ENCODE measurements at places on chromosomes 3 and 15.

GRCh38 chr15:52288051-52288942, 7.3 kb downstream of the MYO5C start:
- peaks cover 35% of the 10 kb centered on the region for H3K4me1 ChIP-seq
- H3K4me3 ChIP-seq: no peak overlapping the region
- DNase-seq: no peak
- H3K36me3 ChIP-seq: no peaks in the 10 kb centered on the region
- no peaks in the 10 kb centered on the region for H3K27me3 ChIP-seq
- no peak overlapping the region for H3K27ac ChIP-seq

DNA sequence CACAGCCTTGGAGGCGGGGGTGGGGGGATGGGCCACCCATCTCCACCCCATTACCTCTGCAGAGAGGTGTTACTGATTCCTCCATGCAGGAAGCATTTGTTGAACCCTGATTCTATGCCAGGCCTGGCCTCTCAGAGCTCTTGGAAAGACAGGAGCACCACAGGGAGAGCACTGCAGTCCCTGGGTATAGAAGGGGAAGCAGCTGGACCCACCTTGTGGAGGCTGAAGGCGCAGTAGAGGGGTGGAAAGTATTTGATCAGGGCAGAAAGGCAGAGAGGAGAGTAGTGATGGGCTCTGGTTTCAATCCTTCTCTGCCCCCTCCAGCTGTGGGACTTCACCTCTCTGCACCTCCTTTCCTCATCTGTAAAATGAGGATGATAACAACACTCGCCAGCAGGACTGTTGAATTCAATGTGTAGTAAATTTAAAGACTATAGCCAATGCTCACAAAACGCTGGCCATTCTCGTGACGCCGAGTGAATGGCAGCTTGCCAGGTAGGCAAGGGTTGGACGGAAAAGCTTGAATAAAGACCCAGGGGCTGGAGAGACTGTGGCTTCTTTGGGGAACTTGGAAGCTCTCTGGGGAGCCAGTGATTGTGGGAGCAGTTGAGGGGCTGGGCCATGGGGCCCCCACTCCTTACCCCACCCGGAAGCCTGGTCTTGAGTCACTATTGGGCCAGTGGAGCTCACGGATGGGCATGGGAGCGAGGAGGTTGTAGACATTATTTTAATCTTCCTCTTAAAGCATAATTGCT, 8.0 kb upstream of the CCDC33 start:
- no peaks in the 10 kb centered on the region for H3K4me1 ChIP-seq
- peaks cover 94% of the 10 kb centered on the region for H3K27me3 ChIP-seq
- H3K27ac ChIP-seq: no peak overlapping the region
- DNase-seq: no peak
- no peak overlapping the region for H3K4me3 ChIP-seq

- peaks cover 2% of the 10 kb centered on the region for H3K36me3 ChIP-seq
- DNase-seq: peak; percentile 54
- no peaks in the 10 kb centered on the region for H3K27me3 ChIP-seq
- H3K4me3 ChIP-seq: peak overlapping the region; percentile 92
These were observed 519 bp downstream of the ASB7 start for GRCh38 chr15:100602823-100603393.

DNA sequence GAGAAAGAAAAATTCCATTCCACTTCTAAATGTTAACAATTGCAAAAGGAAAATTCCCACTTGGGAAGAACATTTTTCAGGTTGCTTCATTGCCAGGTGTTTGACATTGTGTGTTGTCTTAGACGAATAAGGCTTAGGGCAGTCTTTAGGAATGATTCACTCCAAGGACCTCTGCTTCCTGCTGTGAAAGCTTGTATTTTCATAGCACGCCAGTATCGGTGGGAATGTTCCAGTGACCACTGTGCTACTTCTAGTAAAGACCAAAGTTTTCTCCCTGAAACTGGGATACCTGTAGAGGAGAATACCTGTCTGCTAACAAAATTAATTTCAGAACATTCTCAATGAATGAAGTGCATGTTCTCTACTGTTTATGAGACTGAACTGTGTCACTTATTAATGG, 64.1 kb downstream of the CDIN1 start:
- H3K27ac ChIP-seq: no peak overlapping the region
- no peaks in the 10 kb centered on the region for H3K27me3 ChIP-seq
- no peaks in the 10 kb centered on the region for H3K36me3 ChIP-seq
- DNase-seq: no peak
- H3K4me1 ChIP-seq: no peaks in the 10 kb centered on the region

DNA sequence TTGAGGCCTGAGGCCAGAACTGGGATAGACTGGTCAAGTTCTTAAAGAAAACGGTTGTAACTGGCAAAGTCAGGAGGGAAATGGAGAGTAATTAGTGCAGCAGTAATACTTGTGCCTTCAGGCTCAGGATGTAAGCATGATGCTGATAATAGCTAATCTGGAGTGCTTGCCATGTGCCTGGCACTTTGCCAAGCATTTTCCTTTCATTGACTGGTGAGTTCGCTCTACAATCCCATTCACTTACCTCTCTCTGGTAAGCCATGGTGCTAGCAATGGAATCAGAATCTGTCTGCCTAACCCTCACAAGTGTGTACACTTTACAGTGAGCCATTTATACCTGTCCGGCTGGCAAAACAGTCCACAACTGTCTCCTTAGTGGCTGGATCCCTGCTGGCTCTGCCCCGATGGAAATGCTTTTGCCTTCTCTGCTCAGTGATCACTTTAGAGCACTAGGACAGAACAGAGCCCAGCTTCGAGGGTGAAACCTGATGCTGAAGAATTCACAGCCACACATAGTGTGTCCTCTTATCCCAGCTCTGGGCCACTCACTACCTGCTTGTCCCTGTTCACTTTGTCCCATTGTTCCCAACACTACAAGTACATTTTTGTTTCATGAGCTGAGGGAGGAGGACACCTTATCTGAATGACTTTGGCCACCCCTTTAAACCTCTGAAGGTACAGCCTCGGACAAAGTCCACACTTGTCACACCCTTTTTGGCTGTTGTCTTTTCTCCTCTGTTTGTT, 10.3 kb downstream of the CHP1 start:
- no peak for DNase-seq
- H3K4me3 ChIP-seq: no peak overlapping the region
- H3K36me3 ChIP-seq: no peaks in the 10 kb centered on the region

DNA sequence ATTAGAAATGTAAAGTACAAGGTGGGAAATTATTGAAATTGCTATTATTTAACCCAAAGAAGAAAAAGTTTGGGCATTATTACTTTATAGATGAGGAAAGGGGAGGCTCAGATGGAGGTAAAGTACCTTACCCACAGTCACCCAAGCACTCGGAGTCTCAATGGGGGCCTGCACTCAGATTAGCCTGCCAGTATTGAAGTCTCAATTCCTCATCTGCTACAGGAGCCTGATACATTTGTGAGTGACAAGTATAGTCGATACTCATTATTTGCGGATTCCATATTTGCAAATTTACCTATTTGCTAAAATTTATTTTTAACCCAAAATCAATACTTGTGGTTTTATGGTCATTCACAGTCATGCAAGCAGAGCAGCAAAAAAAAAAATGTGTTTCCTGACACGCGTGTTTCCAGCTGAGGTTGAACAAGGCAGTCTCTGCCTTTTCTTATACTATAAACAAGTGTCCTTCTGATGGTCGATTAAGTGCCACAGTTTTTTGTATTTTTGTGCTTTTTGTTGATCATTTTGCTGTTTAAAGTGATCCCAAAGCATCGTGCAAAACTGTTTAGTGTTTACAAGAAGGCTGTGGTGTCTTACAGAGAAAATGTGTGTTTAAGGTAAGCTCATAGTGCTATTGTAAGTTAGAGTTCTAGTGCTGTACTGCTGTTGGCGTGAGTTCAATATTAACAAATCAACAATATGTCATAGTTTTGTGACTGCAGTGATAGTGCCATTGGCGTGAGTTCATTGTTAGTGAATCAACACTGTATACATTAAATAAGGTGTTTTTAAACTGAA, 48.0 kb downstream of the ARHGEF26 start:
- H3K4me3 ChIP-seq: no peak overlapping the region
- no peak overlapping the region for H3K27ac ChIP-seq
- peaks cover 8% of the 10 kb centered on the region for H3K4me1 ChIP-seq
- DNase-seq: no peak
- no peaks in the 10 kb centered on the region for H3K27me3 ChIP-seq

- H3K27ac ChIP-seq: no peak overlapping the region
- H3K27me3 ChIP-seq: no peaks in the 10 kb centered on the region
- H3K4me3 ChIP-seq: no peak overlapping the region
- no peak for DNase-seq
- no peaks in the 10 kb centered on the region for H3K36me3 ChIP-seq
- no peaks in the 10 kb centered on the region for H3K4me1 ChIP-seq
These were observed 47.4 kb upstream of the TPM1 start for GRCh38 chr15:62994975-62995681.
